ENCODE measurements at places on chromosomes 2 and 18.

- DNase-seq = no peak
These were observed 2.1 kb downstream of the TMEM37 start for GRCh38 chr2:119433636-119434327.

GRCh38 chr18:49050452-49050851 lies 99.7 kb upstream of the SMAD7 start:
- DNase-seq = no peak

DNA sequence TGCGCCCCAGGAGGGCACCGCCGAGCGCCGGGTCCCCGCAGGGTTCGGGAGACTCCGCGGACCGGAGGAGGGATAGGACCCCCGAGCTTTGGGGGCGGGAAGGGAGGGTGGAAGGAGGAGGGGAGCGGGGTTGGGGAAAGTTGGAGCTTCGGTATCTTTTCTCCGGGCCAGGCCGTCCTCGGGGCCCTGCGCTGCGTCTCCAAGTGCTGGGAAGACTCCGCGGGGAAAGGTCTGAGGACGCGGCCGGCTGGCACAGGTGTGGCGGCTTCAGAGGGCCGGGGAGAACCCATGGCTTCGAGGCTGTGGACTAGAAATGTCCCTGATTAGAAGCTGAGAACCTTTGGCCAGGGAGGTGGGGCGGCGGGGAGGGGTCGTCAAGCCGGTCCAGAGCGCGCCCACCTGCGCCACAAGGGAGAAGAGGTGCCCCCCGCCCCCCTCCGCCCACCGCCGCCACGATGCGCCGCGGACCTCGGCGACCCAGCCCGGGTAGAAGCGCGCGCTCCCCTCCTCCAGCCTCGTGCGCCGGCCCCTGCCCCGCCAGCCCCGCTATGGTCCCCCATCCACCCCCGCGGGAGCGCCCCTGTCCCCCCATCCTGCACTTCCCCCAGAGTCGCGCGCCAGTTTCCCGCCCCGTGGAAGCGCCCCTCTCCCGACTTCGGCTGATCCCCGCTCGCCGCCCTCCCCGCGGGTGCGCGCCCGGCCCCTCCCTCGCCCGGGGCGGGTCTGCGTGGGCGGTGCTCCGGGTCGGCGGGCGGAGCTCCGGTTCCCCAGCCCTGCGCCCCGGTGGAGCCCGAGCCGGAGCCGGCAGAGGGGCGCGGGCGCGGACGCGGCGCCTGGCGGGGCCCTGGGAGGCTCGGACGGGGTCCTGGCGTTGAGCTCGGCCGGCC lies at the start of gene SNTG2:
TSS of gene SNTG2 (plus strand) at position 770 of the 887 bp plus-strand sequence. CDS start 148 bp downstream, outside the sequence.
- DNase-seq = no peak

GRCh38 chr2:191675807-191676721 lies 1.9 kb upstream of the NABP1 start:
- no peak for DNase-seq

- no peak for DNase-seq
These were observed 35.7 kb downstream of the STK39 start for GRCh38 chr2:168211664-168212163.

DNA sequence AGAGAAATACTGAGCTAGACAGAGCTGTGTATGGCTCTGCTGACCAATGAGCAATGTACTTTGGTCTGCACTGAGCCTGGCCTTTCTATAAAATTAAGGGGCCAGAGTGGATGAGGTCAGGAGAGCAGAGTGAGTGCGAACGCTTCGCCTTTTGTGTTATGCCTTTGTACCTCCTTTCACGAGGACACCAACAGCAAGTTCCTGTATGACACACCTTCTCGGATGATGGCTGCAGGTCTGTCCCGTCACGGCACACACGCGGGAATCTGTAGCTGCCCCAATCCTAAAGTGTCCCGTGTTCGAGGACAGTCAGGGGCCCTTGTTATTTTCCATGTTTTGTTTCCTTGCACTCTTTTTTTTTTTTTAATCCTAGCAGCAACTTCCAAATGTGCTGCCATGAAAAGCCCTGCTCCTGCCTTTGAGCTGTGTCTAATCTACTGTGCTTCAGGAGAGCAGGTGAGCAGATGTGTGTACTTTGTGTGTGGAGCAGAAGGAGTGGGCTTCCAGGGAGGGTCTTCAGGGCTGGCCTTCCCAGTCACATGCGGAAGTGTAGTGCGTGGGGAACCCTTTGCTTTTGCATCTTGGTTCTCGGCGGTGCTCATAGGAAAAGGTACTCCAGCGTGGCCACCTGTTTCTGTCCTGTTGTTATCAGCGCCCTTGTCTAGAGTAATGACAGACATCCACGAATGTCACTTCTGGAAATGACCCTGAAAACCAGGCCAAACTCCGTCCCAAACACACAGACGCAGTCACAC lies 213.2 kb downstream of the NDUFA10 start:
- no peak for DNase-seq

DNA sequence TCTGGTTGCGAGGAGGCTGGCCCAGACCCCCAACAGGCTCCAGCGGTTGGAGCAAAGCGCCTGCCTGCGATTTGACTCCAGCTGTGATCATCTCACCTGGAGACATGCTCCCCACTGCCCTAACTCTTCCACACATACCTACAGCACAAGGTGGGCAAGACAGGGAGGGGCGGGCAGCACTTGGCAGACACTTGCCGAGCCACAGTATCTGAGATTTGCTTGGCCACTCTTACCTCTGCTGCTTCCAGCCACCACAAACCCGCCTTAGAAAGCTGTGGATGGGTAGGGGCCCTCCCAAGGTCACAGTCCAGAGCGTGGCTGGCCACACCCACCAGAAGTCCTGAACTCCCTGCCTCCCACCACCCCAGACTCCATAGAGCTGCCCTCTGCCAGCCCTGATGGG lies 8.2 kb downstream of the CYP26B1 start:
- no peak for DNase-seq

DNA sequence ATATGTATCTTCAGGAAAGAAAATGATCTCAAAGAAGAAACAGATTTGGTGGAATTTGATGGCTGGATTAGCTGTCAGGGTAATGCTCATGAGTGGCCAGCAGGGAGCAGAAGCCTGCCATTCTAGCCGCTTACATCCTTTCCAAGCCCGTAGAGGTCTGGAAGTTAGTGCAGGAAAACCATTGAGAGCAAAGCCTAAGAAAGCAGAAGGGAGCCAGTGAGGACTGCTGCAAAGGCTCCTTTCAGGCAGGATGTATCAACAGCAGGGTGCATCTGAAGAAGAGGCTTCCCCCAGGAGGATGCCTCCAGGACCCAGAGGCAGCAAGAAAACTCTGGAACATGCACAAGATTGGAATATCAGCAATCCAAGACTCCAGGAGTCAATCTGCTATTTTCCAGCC lies 22.9 kb upstream of the LBH start:
- DNase-seq = no peak

DNA sequence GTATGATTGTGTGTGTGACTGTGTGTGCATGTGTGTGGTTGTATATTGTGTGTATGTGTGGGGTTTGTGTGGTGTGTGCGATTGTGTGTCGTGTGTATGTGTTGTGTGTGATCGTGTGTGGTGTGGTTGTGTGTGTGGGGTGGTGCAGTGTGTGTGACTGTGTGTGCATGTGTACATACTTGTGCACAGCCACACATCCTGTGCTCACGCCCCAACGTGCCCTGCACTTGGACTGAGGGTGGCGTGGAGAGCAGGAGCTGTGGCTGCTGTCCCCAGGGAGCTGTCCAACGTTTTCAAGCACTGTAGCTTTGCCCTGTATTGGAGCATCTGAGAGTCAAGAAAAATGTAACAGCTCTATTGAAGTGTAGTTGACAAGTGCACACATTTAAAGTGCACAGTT lies 243.2 kb upstream of the HDAC4 start:
- DNase-seq = no peak

DNA sequence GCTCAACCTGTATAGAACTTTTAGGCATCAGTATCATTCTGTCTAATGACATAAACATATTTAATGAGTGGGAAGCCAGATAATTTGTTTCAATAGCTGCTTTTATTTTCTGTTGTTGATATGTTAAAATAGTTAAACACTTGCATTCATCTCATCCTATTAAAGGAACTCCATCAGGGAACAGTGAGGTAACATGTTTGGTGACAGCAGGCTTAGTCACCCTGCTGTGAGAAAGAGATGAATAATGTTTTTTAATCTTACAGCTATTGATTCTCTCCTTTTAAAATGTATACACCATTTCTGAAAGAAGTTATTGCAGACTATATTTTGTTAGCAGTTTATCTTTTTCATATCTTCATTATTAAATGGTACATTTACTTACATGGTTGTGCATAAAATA lies 123.3 kb upstream of the CWC22 start:
- no peak for DNase-seq

DNA sequence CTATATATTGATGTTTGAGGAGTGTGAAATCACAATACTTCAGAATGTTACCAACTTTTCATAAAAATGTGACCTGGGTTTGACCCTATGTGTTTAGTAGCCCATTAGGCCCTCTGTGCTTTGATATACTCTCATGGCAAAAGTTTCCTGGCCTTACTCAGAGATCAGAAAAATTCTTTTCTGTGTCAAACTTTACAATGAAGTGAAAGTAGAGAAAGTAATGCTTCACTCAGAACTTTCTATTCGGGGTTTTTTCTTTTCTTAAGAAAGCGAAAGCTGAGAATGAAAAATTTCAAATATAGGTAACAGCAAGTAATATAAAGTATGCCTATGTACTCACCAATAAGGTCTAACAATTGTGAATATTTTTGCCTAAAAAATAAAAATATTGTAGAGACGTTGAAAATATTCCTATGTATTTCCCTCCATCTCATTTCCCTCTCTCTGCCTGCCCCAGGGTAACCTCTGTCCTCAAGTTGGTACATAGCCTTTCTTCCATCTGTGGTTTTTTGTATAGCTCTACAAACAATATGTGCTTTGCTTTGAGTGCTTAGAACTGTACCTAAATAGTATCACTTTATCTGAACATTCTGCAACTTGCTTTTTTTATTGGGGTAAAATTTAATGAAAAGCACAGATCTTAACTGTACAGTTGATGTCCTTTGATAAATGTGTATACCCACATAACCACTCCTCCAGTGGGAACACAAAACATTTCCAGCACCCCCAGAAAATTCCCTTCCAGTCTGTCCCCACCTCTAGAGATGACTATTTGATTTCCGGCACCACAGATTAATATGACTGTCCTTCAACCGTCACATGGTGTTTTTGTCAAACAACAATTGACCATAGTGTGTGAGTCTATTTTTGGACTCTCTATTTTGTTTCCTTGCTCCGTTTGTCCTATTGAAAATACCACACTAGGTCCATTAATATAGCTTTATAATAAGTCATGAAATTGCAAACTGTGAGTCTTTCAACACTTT lies 10.3 kb upstream of the ACKR3 start:
- DNase-seq = no peak

- no peak for DNase-seq
These were observed 3.6 kb downstream of the ZNF516 start for GRCh38 chr18:76491473-76491775.

- no peak for DNase-seq
These were observed 92.7 kb upstream of the CD302 start for GRCh38 chr2:159890551-159891266.
